ENCODE measurements at places on chromosomes 1 and 21.

- DNase-seq: no peak
Measured at GRCh38 chr1:6126521-6127067, 53.5 kb downstream of the CHD5 start.

DNA sequence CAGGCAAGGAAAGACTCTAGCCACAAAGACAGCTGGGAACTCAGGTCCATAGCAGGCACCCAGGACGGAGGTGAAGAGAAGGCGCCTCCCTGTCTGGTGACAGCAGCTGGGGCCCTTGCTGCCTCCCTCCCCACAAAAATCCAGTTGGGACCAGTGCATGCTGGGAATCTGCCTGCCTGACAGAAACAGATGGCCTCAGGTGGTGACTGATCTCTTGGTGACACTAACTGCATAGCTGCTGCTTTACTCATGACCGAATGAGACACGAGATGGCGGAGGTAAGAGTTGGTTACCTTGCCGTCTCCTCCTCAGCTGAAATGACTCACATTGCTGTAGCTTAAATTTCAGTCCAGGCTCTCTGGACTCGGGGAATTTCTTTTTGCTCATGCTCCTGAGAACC, 130.3 kb downstream of the FGGY start:
- no peak for DNase-seq

GRCh38 chr1:76290271-76290670, 215.7 kb downstream of the ST6GALNAC3 start:
- DNase-seq: no peak

- no peak for DNase-seq
Measured at GRCh38 chr1:79899914-79900313, 893.4 kb upstream of the ADGRL4 start.

DNA sequence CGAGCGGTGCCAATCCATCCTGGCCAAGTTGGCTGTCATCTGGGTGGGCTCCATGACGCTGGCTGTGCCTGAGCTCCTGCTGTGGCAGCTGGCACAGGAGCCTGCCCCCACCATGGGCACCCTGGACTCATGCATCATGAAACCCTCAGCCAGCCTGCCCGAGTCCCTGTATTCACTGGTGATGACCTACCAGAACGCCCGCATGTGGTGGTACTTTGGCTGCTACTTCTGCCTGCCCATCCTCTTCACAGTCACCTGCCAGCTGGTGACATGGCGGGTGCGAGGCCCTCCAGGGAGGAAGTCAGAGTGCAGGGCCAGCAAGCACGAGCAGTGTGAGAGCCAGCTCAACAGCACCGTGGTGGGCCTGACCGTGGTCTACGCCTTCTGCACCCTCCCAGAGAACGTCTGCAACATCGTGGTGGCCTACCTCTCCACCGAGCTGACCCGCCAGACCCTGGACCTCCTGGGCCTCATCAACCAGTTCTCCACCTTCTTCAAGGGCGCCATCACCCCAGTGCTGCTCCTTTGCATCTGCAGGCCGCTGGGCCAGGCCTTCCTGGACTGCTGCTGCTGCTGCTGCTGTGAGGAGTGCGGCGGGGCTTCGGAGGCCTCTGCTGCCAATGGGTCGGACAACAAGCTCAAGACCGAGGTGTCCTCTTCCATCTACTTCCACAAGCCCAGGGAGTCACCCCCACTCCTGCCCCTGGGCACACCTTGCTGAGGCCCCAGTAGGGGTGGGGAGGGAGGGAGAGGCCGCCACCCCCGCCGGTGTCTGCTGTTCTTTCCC, 5.3 kb downstream of the GPR37L1 start:
- no peak for DNase-seq

GRCh38 chr1:95723346-95723745, 489.3 kb downstream of the RWDD3 start:
- DNase-seq: no peak

GRCh38 chr1:225691861-225692516, 39.1 kb upstream of the ENAH start:
- no peak for DNase-seq

- no peak for DNase-seq
Measured at GRCh38 chr1:186618401-186619170, 61.6 kb downstream of the PTGS2 start.

DNA sequence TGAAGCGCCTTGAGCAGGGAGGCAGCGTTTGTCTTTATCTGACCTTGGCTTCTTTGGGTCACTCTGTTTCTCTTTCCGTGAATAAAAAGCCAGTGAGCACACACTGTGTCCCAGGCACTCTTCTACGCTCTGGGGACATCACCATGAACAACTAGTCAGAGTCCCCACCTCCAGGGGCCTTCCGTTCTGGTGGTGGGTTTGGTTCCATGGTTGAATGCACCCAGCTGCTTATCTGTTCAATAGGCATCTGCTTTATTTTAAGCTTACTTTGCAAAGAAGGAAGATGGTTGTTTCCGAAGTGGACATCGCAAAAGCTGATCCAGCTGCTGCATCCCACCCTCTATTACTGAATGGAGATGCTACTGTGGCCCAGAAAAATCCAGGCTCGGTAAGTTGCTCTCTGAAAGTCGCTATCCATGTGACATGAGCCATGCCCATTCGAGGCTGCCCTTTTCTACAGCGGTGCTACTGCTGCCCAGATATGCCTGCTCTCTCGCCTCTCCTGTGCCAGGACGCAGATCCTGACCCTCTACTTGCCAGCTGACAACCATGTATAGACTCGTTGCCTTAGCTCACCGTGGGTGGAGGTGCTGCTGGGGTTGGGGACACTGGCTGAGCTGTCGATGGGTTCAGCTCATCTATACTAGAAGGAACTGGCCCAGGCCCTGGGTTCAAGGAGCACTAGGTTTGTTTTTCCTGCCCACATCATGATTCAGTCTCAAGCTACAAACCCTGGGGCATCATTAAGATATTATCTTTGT, 5.9 kb downstream of the MX1 start:
- DNase-seq: no peak

GRCh38 chr1:99326215-99326949, 62.1 kb downstream of the PLPPR4 start:
- no peak for DNase-seq

DNA sequence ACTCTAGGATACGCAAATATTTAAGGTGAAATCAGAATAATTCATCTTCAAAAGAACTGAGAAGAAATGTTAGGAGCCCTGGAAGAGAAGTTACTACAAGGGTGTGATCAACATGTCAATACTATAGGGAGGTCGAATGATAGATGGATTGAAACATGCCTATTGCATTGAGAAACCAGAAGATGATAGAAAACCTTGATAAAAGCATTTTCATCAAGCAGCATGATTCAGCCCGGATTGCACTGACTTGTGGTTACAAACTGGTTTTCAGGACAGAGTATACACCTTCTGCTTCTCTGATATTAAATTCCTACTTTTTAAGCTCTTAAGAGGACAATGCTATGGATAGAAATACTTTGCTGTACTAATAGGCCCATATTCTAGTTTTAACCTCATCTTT, 164.2 kb downstream of the FMN2 start:
- DNase-seq: no peak

DNA sequence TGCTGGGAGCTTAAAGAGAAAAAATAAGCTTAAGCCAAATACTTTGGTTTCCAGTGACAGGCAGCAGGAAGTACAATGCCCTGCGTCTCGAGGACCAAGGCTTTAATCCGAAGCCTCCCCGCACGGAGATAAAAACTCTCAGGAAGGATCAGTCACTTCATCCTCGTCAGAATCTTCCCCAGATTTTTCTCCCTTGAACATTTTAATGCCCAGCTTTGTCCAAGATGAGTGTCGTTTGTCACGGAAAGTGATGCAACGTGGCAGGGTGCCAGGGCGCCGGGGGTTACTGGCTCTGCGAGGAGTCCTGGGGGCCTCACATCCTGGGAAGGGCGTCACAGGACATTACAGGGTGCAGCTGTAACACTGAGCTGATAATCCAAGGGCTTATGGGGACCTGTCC, 25.2 kb upstream of the PCBP3 start:
- no peak for DNase-seq

GRCh38 chr21:45854690-45855247, 126.8 kb upstream of the COL6A1 start:
- DNase-seq: no peak

- no peak for DNase-seq
Measured at GRCh38 chr1:111647736-111648135, 28.1 kb downstream of the RAP1A start.

- DNase-seq: no peak
Measured at GRCh38 chr1:219383281-219383680, 209.6 kb downstream of the LYPLAL1 start.

DNA sequence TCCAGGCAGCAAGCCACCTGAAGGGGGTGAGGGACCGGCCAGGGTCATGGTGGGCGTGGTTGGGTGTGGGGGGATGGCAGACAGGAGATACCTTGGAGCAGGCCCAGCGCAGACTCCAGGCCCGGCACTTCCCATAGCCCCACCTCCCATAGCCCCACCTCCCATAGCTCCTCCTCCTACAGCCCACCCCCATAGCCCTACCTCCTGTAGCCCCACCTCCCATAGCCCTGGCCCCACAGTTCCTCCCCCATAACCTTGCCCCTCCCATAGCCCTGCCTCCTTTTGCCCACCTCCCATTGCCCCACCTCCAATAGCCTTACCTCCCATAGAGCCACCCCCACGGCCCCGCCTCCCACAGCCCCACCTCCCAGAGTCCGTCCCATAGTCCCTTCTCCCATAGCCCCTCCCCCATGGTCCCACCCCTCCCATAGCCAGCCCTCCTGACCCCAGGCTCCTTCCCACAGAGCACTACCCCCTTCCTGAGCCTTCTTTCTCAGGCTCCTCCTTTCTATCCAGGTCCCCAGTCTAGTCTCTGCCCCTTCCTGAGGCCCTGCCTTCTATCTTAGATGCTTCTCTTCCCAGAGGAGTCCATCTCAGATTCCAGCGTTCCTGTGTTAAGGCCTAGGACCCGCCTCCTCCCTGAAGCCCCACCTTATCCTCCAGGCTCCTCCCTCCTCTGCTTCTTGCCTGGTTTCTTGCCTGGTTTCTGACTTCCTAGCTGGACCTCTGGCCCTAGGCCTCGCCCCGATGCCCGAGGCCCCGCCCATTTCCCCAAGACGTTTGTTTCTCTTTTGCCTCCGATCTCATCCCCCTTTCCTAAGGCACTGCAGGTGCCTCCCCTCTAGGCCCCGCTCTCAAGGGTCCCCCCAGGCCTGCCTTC, 46.8 kb downstream of the PTPRU start:
- no peak for DNase-seq

GRCh38 chr1:167710836-167711235, 10.9 kb upstream of the MPZL1 start:
- no peak for DNase-seq

DNA sequence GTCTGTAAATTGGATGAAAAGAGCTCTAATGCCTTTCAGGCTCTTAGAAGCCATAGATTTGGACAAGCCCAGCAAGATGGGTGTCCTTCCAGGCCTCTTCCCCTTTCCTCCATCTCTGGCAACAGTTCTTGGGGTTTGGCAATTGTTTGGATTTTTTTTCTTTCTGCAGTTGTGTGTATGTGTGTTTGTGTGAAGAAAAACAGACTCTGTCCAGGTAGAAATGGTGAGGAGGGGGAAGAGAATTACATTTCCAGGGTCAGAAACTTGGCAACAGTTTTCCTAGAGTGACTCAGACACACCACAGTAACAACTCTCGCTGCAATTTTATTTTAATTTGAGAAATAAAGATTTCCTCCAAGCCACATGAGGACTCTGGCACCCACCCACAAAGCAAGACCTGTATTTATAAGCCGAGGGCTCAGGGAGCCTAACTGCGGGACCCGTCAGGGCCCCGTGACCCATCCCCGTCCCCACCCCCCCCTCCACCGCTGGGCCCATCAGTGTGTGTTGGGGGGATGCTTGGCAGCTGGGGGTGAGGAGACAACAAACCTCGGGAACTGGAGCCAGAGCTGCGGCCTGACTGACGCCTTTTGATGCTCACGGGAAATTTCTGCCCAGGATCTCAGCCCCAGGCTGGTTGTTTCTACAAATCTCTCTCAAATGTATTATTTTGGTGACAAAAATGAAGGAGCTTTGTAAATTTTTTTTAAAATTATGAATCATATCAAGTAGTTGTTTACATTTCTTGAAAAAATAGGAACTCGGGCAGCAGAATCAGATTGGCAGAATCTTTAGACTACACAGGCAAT, 4.4 kb downstream of the TMEM200B start:
- no peak for DNase-seq

- no peak for DNase-seq
Measured at GRCh38 chr1:35810096-35810881, 2.5 kb downstream of the AGO4 start.

DNA sequence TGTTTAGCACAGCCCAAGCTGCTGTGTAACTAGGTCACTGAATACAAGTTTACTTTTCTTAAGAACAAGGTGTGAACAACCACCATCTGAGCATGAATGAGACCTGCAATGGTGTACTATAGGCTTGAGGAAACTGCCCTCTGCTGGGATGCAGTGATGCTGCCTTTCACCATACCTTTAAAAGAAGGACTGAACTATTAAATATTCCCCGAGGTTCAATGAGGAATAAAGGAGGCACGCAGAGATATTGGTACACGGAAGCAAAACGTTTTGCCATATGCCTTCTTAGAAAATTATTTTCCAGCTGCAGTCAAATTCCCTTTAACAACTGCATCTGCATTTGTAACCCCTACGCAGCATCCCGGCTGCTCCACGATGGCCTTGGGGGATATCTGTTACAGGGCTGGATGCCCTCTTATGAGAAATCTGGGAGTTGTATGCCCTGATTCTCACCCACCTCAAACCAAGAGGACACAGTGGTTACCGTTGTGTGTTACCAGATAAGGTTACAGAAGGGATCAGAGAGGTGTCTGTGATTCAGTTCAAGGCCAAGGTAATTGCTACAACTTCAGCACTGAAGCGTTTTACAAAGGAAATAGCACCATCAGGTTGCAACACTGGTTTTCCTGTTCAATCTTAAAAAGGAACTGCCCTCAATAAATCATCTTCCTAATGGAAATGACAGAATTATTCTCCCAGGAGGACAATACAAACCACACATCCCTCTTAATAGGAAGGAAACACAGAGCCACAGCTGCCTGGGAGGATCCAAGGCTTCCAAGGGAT, 470.5 kb downstream of the LTN1 start:
- DNase-seq: no peak

DNA sequence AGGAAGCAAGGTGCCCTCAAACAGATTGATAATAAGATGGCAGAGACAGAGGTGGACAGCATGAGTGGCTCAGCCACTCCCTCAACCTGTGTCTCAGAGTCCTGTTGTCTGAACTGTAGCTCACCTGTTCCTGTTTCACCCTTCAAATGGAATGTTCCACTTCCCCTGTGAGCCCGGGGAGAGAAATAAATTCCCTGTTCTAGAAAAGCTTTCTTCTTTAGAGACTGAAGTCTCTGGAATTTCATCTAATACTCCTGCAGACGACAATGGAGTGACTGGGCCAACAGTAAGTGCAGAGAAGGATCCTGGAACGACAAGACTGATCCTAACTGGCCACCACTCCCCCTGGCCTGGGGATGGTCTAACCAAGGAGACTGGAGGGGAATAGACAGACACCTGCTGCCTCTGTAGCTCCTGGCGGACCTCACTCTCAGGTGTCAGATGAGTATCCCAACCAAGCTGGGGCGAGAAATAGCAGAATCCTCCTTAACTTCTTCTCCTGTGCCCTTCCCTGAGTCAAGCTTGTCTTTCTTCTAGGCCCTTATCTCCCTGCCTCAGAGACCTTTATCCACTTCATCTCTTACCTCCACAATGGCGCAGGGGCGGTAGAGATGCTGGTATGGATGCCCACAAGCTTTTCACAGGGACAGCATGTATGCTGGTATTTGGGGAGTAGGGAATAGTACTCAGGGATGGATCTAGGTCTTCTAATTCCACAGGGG, 45.4 kb downstream of the PLEKHA6 start:
- DNase-seq: peak; percentile 65

- no peak for DNase-seq
Measured at GRCh38 chr21:27079636-27080240, 112.8 kb upstream of the ADAMTS5 start.

- DNase-seq: no peak
Measured at GRCh38 chr1:48932366-48932765, 155.7 kb upstream of the BEND5 start.
